ENCODE measurements at places on chromosomes 7 and 10. TPM values are rescaled to one million over a fixed set of nuclear protein-coding genes. Genes with fewer than 3 reads are reported as not detected.

The FAM237B gene
- polyA plus RNA-seq = not detected

The TAS2R4 gene
- 0.27 TPM for polyA plus RNA-seq

The OR2A12 gene
- polyA plus RNA-seq = not detected

The TMEM270 gene
- not detected for polyA plus RNA-seq

The CCAR1 gene
- polyA plus RNA-seq = 31.5 TPM

GRCh38 chr10:71127773-71128172, 84.6 kb upstream of the UNC5B start:
- no peak for DNase-seq

- no peak for DNase-seq
Observed at GRCh38 chr10:8042721-8043568, 11.5 kb upstream of the GATA3 start.

DNA sequence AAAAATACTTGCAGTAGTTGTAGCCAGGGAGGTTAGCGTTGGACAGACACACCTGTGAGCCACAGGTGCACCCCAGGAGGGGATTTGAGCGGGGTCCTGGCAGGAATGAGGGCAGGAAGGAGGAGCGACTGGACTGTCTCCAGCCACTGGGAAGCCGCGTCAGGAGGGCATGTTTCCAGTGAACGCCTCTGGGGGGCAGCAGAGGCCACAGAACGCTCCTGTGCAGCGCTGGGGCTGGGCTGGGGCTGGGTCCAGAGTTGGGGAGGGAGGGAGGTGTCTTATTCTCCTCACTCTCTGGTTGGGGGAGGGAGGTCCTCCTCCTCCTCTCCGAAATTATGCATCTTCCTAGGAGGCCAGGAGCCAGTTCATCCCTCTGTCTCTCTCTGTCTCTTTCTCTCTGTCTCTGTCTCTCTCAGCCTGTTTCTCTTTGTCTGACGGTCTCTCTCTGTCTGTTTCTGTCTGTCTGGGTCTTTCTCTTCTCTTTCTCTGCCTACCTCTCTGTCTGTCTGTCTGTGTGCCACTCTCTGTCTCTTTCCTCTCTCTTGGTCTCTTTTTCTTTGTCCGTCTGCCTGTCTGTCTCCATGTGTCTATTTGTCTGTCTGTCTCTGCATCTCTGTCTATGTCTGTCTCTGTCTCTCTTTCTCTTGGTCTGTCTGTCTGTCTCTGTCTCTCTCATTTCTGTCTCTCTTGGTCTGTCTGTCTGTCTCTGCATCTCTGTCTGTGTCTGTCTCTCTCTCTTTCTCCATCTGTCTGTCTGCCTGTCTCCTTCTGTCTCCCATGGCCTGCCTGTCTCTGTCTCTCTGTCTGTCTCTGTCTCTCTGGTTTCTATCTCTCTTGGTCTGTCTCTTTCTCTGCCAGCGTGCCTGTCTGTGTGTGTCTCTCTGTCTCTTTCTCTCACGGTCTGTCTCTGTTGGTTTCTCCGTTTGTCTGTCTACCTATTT, 9.9 kb upstream of the PSMG3 start:
- DNase-seq = peak; percentile 90

GRCh38 chr10:4718544-4718943, 107.5 kb upstream of the AKR1E2 start:
- DNase-seq = no peak

- no peak for DNase-seq
Observed at GRCh38 chr10:100659361-100660098, 85.9 kb upstream of the PAX2 start.
